ENCODE measurements at places on chromosomes 12 and 14.

DNA sequence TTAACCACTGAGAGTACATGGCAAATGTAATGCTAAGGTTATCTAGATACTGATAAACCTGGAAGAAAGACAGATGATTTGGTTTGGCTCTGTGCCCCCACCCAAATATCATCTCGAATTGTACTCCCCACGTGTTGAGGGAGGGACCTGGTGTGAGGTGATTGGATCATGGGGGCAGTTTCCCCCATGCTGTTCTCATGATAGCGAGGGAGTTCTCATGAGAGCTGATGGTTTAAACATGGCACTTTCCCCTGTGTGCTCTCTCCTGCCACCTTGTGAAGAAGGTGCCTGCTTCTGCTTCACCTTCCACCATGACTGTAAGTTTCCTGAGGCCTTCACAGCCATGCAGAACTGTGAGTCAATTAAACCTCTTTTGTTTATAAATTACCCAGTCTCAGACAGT, 14.2 kb downstream of the NOXRED1 start:
- DNase-seq, result no peak

GRCh38 chr12:85820101-85820500, 16.1 kb downstream of the RASSF9 start:
- DNase-seq, result no peak

- DNase-seq, result no peak
These were observed 4.2 kb upstream of the GRIP1 start for GRCh38 chr12:66683073-66683472.

GRCh38 chr14:99318959-99319295, 46.9 kb upstream of the BCL11B start:
- DNase-seq, result no peak

Data from activated gamma-delta T cell treated with Interleukin-2 at 50 U/mL for 16 hours (primary cell).